ENCODE measurements at places on chromosomes 6 and 20.

DNA sequence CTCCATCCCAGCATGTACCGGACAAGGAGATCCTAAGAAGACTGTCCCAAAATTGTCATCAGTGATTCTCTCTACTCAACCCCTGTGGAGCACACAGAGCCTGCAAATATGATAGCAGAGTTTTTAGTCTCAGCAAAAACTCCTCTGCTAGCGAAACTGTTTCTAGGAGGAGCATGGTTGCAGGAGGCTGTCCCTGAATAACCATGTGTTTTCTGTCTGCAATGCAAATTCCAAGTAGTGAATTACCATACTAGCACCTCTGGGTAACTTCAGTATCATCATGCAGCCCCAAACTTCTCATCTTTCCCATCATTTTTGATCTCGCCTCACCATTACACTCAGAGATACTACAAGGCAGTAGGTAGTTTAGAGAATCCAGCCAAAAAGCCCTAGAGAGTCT, 24.8 kb upstream of the WFDC12 start:
- H3K36me3 ChIP-seq: no peaks in the 10 kb centered on the region
- H3K27me3 ChIP-seq: peaks cover 70% of the 10 kb centered on the region
- no peak overlapping the region for H3K27ac ChIP-seq
- no peaks in the 10 kb centered on the region for H3K4me1 ChIP-seq
- DNase-seq: no peak
- H3K4me3 ChIP-seq: no peak overlapping the region

DNA sequence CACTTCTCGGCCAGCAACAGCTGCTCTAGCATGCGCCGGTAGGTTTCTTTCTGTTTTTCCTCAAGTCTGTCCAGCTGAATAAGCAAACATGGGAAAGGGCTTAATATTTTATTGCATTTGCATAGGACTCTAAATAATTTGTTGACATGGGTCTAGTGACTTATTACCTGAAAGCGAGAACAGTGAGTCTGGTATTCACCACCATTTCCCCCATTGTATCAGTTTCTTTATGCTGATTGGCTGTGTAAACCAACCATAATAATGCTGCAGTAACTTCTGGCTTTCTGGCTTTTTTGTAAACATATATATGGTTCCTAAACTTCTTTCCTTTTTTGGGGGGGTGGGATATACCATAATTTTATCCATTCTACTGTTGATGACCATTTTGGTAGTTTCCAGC, 69.1 kb upstream of the TMEM30A start:
- no peaks in the 10 kb centered on the region for H3K27me3 ChIP-seq
- no peak for DNase-seq
- no peak overlapping the region for H3K27ac ChIP-seq
- no peak overlapping the region for H3K4me3 ChIP-seq
- no peaks in the 10 kb centered on the region for H3K36me3 ChIP-seq
- H3K4me1 ChIP-seq: peaks cover 23% of the 10 kb centered on the region

DNA sequence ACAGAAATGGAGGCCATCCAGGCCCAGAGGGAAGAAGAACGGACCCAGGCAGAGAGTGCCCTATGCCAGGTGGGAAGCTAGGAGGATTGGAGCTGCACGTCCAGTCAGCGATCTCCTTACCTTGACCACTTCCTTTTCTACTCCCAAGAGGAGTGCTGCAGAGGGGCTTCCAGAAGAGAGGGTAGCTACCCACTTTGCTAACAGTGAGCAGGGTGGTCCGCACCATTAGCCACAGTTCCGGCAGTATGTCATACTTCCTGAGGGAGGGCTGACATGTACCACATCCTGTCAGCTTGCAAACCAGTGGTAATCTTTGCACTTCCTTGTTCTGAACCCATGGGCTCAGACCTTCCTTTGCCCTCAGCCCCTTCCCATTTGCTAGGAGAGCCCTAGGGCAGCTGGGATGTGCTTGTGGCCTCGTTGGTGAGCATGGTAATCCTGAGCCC, 35.4 kb downstream of the CEP250 start:
- H3K4me3 ChIP-seq: no peak overlapping the region
- no peak for DNase-seq
- no peaks in the 10 kb centered on the region for H3K4me1 ChIP-seq
- H3K36me3 ChIP-seq: peaks cover 27% of the 10 kb centered on the region
- H3K27me3 ChIP-seq: no peaks in the 10 kb centered on the region

DNA sequence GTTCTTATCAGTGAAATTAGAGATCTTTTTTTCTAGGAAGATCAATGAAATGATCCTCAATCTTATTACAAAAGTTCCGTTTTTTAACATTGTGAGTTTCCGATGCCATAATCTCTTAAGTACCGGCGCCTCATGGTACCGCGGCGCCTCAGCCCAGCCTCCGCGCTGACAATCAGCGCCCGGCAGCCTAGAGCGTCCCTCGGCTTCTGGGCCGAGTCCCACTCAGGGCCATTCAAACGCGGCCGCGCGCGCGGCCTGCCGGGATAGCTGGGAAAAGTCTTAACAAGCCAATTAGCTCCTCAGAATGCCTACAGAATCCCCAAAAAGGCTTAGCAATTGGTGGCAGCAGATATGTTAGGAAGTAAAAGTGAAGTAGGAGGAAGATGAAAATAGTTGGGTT, 204.8 kb downstream of the ADGB start:
- no peaks in the 10 kb centered on the region for H3K36me3 ChIP-seq
- H3K4me1 ChIP-seq: no peaks in the 10 kb centered on the region
- no peak overlapping the region for H3K27ac ChIP-seq
- no peak overlapping the region for H3K4me3 ChIP-seq

- H3K27ac ChIP-seq: no peak overlapping the region
- DNase-seq: no peak
- H3K4me1 ChIP-seq: no peaks in the 10 kb centered on the region
- no peaks in the 10 kb centered on the region for H3K27me3 ChIP-seq
Observed at GRCh38 chr6:128738112-128738511, 144.8 kb upstream of the LAMA2 start.
